ENCODE measurements at places on chromosomes 11 and 22.
A peak's percentile ranks its signal among the peaks of the same experiment; 100 is the strongest.

DNA sequence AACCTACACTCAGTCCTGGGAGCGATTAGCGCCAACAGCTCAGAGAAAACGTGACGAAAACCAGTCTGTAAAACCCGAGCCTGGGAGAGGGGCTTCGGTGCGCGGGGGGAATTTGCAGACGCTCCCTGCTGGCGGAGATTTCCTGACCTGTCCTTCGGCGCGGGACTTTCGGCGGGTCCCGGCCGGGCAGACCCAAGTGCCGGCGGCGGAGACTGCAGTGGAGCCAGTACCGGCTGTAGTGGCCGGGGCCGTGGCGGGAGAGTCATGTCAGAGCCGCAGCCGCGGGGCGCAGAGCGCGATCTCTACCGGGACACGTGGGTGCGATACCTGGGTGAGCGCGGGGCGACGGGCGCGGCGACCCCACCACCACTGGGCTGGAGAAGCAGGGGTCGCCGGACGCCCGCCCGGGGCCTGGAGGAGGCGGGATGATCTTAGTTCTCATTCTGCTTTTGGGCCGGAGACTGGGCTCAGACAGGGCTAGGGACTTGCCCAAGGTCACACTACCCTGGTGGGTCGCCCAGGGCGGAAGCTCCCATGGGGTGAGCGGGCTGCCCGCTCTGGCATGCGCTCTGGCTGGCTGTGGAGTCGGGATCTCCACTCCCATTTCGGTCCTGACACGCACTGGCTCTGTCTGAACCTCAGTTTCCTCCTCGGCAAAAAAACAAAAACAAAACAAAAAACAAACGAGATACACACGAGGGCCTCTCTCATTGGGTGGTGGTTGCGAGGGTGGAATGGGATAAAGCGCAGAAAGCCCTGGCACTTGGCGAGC is at the start of gene MTFP1:
Gene MTFP1, plus strand, starts transcription at position 153 of the 772 bp plus-strand sequence. Its CDS starts 112 bp downstream, at position 265.
- DNase-seq: peak; percentile 66

DNA sequence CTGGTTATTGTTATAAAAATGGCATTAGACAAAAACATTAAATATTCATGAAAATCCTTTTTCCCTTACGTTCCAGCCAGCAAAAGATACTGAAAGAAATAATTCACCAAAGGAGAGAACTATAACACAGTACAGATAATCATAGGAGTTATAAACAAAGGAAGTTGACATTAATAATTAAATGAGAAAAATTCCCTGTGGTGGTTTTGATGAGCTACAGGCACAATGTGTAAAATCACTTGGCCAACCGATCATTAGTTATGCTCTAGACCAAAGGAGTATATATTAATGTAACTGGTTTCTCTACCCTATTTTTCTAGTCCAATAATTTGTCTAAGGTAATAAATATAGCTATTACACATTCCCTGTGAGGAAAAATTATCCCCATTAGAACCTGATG is 534.7 kb downstream of the CNTN5 start:
- no peak for DNase-seq

- peak; percentile 30 for DNase-seq
Observed at GRCh38 chr11:41201156-41201555, 258.3 kb downstream of the LRRC4C start.

- DNase-seq: no peak
Observed at GRCh38 chr11:16737818-16738192, 642 bp upstream of the C11orf58 start.

- no peak for DNase-seq
Observed at GRCh38 chr11:45379162-45379863, 93.2 kb upstream of the SYT13 start.

Measured in MM.1S (cell line).